ENCODE measurements at places on chromosomes 5 and 9. TPM values are rescaled to one million over a fixed set of nuclear protein-coding genes. Genes with fewer than 3 reads are reported as not detected.

- DNase-seq: no peak
These were observed 290.8 kb downstream of the MED10 start for GRCh38 chr5:6087576-6087975.

- DNase-seq: no peak
These were observed 44.7 kb downstream of the GRIN3A start for GRCh38 chr9:101693546-101694336.

Gene ARHGEF28
- not detected for total RNA-seq

Gene MARCHF11
- total RNA-seq: not detected

DNA sequence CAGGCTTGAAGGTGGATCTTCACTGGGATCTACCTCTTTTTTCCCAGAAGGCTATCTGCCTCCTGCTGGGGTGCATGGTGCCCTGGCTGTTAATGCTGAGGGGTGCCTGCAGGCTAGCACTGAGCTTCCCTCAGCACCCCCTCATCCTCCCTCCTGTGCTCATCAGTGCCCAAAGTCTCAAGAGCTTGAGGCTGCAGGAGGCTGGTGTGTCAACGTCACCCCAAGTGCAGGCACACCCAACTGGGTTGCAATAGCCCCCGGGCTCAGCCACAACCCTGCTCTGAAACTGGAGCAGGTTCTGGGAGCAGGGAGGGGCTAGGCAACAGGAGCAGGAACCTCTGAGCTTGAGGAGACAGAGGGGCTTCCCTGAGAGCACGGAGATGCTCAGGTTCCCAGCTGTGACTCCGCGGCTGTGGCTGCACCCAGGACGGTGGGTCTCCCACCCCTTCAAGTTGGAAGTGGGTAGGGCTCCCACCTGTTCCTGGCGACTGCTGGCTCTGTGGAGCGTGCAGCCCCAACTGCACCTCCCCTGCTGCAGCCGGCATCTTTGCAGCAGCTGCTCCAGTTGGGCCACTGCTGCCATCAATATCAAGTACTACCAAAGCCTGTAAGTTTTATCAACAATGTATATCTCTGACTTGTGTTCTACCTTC is 1266.6 kb upstream of the C9orf72 start:
- no peak for DNase-seq

Gene SCAI
- 5.7 TPM for total RNA-seq

GRCh38 chr5:67887748-67888161 is 327.8 kb upstream of the PIK3R1 start:
- no peak for DNase-seq

GRCh38 chr5:5782402-5782801 is 359.9 kb downstream of the ICE1 start:
- DNase-seq: no peak

Gene RIMOC1
- total RNA-seq: 9.2 TPM

DNA sequence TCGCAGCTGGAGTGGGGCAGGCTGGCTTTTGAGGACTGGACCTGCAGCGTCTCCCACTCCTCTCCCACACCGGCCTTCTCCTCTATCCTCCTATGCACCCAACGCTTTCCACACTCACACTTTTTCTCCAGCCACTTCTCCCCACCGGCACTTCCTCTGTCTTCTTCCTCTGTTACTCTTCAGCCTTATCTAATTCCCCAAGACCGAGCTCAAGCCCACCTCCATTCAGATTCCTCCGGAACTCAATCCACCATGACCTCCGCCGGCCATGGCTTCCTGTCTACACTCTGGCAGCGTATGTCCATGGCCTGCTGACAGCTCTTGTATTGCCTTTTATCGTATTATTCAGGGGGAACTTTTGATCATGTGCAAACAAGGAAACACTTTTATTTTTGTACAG is 545 bp upstream of the OR2V1 start:
- no peak for DNase-seq

DNA sequence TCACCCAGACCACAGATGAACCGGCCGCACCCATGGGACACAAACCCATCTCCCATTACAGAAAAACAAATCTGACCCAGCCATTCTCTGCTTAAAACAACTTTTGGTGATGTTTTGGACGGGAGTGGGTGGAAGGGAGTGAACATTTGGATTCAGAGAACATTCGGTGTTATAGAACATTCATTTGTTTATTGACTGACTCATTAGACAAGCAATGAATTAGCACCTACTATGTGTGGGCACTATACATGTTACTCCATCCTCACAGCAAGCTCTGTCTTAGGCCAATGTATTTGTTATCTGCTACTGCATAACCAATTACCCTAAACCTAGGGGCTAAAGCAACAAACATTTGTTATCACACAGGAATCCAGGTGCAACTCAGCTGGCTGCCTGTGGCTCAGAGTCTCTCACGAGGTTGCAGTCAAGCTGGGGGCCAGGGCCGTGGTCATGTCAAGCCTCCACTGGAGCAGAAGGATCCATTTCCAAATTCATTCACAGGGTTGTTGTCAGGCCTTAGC is 5.1 kb upstream of the ERGIC1 start:
- no peak for DNase-seq

DNA sequence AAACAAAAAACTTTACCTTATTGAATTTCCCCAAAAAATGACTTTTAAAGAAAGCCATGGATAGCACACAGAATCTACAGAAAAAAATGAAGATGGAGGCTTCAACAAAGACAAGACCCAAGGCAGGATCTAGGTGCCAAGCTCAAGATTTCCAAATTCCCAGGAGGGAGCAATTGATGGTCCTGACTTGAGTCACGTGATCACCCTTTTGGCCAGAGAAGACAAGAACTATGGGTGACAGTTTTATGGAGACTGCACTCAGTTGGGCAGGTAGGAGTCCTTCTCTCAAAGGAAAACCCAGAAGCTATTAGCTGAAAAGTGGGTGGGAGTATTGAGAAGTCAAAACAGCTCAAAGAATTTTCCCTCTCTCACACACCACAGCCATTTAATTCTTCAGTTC is 3.2 kb upstream of the SLIT3 start:
- no peak for DNase-seq

DNA sequence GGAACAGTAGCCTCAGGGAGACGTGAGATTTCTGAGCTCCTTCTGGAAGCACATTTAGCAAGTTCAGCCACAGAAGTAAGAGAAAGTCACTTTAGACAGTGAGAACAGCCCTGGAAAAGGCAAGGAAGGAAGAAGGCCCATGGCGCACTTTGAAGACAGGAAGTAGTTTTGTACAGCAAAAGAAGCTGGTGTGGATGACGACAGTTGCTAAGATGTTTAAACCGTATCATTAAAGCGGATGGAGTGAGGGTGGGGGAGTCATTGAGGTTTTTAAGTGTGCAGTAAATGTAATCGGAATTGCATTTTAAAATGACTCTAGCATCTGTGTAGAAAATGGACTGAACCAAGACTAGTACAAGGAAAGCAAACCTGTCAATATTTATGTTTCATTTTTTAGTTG is 15.3 kb upstream of the TRPM3 start:
- no peak for DNase-seq

- no peak for DNase-seq
These were observed 30.9 kb downstream of the SARDH start for GRCh38 chr9:133707065-133707762.

Gene SPATA6L
- total RNA-seq: 2.6 TPM

- DNase-seq: no peak
These were observed 181.3 kb downstream of the SNCAIP start for GRCh38 chr5:122493091-122494021.

GRCh38 chr5:78364005-78364404 is 3.6 kb downstream of the SCAMP1 start:
- no peak for DNase-seq

DNA sequence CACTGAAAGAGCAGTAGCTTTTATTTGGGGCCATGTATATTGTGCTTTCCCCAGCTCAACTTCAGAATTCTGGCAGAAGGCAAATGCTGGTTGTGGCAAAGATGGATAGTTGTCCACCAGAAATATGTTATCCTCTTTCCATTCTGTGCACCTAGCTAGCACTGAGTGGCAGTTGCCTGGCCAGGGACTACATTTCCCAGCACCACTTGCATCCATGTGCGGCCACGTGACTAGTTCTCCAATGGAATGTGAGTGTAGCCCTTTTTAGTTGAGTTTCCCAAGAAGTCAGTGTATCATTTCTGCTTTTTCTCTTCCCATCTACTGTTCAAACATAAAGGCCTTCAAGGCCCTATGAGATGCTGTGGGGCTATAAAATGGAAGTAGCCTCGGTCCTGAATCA is 354.0 kb upstream of the CLINT1 start:
- DNase-seq: no peak

Gene SPIN1
- 29.5 TPM for total RNA-seq

Gene IFNA2
- not detected for total RNA-seq

GRCh38 chr5:61440596-61440995 is 108.5 kb downstream of the ZSWIM6 start:
- DNase-seq: no peak

DNA sequence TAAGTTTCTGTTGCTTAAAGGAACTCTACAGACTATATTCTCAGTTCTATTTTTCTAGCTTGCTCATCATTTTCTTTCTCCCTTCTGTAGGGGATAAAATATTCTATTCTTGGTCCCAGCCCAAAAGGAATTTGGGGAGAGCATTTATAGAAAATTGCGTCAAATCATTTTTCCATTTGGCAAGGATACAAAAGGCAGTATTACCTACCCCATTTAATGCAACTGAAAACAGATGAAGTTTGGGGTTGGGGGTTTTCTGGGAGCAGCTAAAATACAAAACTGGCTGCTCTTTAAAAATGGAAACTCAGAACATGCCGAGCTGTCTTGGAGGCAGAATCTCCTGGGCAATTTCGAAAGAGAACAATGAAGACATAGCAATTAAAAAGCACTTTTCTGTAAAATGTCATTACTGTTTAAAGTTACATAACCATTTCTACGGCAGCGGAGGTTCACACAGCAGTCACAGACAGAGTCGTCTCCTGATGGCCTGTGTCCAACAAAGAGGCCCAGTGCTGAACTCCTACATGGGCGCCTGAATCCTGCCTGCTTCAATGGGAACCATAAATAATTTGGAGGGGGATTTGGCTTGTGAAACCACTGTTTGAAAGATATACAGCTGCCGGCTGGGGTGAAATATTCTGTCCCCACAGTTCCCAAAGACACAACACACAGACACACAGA is 152.4 kb downstream of the BRINP1 start:
- no peak for DNase-seq

- no peak for DNase-seq
These were observed 2.8 kb upstream of the HSDL2 start for GRCh38 chr9:112377087-112377486.

Gene DMGDH
- not detected for total RNA-seq

All from CD8-positive, alpha-beta T cell (primary cell).